Activated CD4-positive, alpha-beta memory T cell treated with anti-CD3 and anti-CD28 coated beads for 36 hours (primary cell): ENCODE measurements at places on chromosomes 13 and 19.
A peak's percentile ranks its signal among the peaks of the same experiment; 100 is the strongest.

DNA sequence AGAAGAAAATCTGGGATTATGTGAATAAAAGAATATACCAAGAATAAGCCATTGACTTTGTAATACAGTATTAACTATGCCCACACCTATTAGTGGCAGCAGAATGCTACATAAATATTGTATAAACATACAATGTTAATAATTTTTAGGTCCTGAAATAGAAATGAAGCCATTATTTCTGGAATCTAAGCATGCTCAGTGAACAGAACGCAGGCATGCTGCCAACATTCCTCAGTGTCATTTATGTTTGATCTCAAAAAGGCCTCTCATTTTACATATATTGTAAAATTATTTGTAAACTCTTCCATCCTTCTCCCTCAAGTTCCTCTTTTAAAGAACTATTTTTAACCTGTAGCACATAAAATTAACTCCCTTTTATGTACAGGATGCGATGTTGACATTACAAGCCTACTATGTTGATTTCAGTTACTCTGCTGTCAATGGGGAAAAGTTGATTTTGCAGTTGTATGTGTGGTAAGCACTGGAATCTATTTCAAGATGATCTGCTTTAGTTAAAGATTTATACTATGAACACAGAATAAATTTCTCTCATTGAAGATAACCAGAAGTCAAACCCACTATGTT, 118.8 kb downstream of the VWA8 start:
- DNase-seq: no peak

GRCh38 chr13:37640499-37640898, 41.9 kb upstream of the POSTN start:
- no peak for DNase-seq

DNA sequence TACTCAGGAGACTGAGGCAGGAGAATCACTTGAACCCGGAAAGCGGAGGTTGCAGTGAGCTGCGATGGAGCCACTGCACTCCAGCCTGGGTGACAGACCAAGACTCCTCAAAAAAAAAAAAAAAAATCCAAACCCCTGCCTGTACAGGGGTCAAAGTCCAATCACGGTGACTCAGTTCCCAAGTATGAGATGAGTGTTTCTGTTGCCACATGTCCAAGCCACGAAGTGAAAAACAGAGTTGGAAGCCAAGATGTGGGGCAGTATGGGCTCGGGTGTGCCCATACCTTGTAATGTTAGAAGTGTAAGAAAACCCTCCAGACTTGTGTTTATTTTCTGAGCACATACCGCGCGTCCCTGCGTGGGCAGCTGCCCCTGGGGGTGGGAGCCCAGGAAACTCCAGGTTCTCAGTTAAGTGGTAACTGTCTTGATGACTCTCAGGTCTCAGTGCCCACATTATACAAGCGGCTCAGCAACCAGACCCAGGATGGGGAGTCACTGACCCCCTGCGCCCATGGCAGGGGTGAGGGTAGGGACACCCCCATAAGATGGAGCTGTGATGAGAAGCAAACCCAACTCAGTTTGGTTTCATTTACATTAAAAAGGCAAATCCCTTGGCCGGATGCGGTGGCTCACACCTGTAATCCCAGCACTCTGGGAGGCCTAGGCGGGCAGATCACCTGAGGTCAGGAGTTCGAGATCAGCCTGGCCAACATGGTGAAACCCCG, 1.2 kb upstream of the GPX4 start:
- peak; percentile 90 for DNase-seq

- no peak for DNase-seq
Observed at GRCh38 chr13:26442541-26442940, 114.9 kb upstream of the WASF3 start.

GRCh38 chr13:53301449-53301848, 272.8 kb downstream of the OLFM4 start:
- DNase-seq: no peak

DNA sequence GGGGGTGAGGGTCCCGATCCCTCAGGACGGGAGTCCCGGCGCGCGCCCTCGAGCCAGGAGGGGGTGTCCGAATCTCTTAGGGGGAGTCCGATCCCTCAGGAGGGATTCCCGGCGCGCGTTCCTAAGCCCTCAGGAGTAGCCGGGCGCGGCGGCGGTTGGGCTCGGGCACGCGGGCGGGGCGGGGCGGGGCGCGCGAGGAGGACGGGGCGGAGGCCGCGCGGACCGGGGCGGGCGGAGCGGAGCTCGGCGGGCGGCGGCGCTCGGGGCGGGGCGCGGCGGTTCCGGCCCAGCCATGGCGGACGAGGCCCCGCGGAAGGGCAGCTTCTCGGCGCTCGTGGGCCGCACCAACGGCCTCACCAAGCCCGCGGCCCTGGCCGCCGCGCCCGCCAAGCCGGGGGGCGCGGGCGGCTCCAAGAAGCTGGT, at the start of gene CUL4A:
Gene CUL4A, plus strand, starts transcription at position 278 of the 423 bp plus-strand sequence. Its CDS starts 15 bp downstream, at position 293.
- DNase-seq: peak; percentile 83

DNA sequence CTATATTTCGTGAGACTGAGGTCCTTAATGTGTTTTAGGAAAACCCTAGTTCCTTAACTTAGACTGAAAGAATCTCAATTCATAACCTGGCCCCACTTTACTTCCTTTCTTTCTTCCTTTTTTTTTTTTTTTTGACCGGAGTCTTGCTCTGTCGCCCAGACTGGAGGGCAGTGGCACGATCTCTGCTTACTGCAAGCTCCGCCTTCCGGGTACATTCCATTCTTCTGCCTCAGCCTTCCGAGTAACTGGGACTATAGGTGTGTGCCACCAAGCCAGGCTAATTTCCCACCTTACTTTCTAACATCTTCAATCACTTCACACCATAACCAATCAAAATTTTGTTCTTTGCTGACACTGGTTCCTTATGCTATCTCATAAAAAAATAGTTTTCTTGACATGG, 2097.0 kb downstream of the PCDH9 start:
- no peak for DNase-seq

DNA sequence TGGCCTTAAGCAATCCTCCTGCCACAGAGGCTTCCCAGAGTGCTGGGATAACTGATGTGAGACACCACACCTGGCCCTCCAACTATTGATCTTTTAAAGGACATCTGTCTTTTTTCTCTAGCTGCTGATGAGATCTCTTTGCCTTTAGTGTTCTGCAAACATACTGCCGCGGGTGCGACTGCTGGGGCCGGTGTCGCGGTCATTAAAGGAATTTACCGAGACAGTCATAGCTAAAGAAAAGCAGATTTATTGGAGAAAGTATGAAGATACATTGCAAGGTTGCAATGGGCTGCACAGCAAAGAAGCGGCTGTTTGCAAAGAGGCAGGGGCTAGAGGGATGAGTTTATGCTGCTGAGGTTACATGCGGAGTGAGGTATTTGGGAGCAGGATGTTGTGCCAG, 31.2 kb upstream of the LRRC4B start:
- no peak for DNase-seq

GRCh38 chr13:99935772-99936171, 35.8 kb downstream of the ZIC5 start:
- no peak for DNase-seq

- no peak for DNase-seq
Observed at GRCh38 chr13:111225810-111226546, 94.5 kb upstream of the TEX29 start.

DNA sequence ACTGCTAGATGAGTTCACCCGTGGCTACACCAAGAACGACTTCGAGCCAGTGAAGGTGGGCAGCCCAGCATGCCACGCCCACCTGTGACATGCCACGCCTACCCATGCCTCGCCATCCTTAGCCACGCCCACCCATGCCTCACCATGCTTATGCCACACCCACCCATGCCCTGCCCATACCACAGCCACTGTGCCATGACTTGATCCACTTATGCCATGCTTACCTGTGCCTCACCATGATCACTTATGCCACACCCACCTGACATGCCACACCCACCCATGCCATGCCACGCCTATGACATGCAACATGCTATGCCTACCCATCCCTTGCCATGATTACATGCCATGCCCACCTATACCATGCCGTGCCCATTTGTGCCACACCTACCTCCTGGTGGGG, 12.9 kb upstream of the USE1 start:
- peak; percentile 50 for DNase-seq

- DNase-seq: no peak
Observed at GRCh38 chr19:4071610-4072009, 4.9 kb upstream of the ZBTB7A start.

DNA sequence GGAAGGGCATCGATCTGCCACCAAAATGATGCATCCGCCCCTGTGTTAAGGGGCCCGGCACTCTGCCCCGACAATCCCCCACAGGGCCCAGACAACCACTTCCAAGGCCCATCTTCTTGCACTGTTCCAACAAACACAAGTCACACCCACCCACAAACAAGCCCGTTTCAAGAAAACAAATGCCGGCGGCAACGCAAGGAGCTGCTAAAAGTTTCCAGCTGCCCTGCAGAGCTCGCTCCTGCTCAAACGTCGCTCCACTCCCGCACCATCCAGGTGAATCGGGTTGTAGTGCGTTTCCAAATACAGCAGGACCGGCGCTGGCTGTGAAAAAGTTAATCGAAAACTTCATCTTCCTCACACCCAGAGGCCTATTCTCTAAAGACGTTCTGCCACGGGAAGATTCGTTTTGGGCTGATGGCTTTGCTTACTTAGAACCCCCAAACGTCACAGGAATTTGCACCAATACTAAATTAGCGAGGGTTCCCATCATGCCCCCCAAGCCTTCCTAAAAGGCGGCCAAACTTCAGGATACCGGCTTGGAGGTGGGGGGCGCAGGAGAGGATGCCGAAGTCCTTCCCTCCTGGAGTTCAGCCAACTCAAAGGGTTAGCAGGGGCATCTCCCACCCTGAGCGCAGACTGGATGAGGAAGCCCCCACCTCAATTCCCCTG, 107.4 kb upstream of the DOCK9 start:
- peak; percentile 30 for DNase-seq

GRCh38 chr13:33757713-33758112, 60.2 kb upstream of the RFC3 start:
- DNase-seq: no peak

DNA sequence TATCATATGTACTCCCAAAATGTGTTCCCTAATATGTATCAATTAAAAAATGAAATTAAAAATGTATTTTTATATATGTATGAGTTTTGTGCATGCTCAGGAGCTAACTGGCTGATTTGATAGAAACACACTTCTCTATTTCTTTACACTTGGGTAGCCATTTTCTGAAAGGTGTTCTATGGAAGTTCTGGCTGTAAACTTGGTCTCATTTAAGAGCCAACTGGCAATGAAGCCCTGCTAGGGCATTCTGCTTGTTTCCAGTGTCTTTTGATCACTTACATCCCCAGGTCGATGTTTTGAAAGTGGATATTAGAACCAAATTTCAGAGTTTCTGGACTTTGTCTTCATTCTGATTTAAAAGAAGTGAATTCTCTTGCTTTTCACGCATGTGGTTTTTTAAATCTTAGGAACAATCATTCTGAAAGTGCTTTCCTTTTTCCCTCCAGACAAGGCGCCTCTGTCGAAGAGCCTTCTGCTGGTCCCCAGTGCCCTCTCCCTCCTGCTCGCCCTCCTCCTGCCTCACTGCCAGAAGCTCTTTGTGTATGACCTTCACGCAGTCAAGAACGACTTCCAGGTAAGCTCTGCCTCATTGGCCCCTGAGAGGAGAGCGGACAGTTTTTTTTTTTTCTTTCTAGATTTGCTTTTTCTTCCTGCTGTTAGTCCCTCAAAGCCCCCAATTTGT, 20.1 kb downstream of the GPR18 start:
- peak; percentile 61 for DNase-seq

- DNase-seq: no peak
Observed at GRCh38 chr19:19068659-19069654, 5.2 kb downstream of the SLC25A42 start.

GRCh38 chr13:106095919-106096318, 439.5 kb downstream of the EFNB2 start:
- DNase-seq: no peak

DNA sequence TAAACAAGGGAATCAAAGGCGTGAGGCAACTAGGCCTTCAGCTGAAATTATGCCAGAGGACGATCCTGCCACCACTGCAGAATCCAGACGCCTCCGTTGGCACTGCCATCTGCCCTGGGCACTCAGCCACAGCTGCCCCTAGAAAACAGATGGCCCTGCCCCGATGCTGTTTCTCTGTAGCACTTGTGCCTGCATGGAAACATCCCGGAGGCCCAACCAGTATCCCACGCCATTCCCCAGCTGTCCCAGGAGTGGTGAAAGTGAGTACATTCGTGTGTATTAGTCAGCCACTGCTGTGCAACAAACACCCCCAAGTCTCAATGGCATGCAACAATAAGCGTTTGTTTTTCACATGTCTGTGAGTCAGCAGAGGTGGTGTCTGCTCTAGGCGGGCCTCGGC, 8.9 kb upstream of the CRTC1 start:
- no peak for DNase-seq

GRCh38 chr13:26968431-26969341, 202.9 kb downstream of the USP12 start:
- DNase-seq: no peak

DNA sequence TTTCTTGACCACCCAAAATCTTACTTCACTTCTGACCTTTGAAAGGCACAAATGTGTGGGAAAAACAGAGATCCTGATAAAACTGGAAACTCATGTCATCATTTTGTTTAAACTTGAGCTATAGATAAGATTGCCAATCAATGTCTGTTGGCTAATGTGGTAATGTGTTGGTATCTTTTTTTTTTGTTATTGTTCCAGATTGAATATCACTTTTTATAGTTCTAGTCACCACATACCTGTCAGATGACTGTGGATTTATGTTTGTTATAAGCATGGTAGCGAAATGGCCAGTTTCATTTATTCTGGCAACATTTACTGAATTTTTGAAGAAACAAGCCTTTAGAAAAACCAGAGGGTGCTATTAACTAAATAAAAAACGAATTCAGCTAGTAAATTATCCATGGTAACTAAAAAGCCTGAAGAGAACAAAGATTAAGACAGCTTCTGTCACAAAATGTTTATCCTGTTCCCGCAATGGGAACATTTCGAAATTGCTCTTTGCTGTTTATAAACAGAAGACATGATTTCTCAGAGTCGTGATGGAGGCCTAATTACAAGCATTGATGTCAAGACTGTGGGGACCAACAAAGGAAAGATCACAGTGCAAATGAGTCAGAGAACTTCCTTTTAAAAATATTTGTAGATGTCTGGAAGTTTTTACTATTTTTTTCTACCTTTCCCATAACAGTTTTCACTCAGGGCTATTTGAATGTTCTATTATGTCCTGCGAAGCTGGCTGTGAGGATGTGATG, 82.9 kb upstream of the POSTN start:
- no peak for DNase-seq

DNA sequence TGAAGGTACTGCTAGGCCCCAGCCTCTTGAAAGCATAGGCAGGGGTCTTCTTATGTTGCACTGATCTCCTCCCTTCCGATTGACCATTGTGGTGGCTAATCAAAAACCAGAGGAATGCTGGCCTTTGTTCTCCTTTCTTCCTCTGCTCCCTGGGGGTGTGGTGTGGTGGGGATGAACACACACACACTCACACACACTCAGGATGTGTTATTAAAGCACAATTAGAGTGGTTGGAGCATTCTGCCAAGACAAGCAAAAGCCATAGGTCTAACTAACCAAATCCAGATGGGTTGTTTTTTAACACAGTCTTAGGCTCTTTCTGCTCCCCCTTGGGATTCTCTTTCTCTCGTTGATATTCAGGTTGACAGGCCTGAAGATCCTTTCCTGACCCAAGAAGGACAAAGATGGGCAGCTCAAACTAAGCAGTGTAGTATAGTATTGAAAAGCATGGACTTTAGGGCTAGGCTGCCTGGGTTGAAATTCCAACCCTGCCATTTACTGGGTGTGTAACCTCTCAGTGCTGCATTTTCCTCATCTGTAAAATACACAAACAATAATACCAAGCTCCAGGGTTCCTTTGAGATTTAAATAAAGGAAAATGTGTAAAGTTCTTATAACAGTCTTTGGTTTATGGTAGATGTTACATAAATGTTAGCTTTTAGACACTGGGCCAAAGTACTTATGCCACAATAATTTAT, 25.5 kb upstream of the DGKH start:
- DNase-seq: no peak
